ENCODE measurements at places on chromosomes 5 and 9. TPM values are rescaled to one million over a fixed set of nuclear protein-coding genes. Genes with fewer than 3 reads are reported as not detected.

Gene IFNK
- not detected for total RNA-seq

Gene KYAT1
- 17.9 TPM for total RNA-seq

Gene OR1J2
- total RNA-seq, result not detected

GRCh38 chr5:2439608-2440007 lies 311.9 kb downstream of the IRX2 start:
- no peak overlapping the region for H3K4me3 ChIP-seq
- H3K27me3 ChIP-seq, result peaks cover 54% of the 10 kb centered on the region
- DNase-seq, result no peak
- H3K27ac ChIP-seq, result no peak overlapping the region
- peaks cover 4% of the 10 kb centered on the region for H3K36me3 ChIP-seq

DNA sequence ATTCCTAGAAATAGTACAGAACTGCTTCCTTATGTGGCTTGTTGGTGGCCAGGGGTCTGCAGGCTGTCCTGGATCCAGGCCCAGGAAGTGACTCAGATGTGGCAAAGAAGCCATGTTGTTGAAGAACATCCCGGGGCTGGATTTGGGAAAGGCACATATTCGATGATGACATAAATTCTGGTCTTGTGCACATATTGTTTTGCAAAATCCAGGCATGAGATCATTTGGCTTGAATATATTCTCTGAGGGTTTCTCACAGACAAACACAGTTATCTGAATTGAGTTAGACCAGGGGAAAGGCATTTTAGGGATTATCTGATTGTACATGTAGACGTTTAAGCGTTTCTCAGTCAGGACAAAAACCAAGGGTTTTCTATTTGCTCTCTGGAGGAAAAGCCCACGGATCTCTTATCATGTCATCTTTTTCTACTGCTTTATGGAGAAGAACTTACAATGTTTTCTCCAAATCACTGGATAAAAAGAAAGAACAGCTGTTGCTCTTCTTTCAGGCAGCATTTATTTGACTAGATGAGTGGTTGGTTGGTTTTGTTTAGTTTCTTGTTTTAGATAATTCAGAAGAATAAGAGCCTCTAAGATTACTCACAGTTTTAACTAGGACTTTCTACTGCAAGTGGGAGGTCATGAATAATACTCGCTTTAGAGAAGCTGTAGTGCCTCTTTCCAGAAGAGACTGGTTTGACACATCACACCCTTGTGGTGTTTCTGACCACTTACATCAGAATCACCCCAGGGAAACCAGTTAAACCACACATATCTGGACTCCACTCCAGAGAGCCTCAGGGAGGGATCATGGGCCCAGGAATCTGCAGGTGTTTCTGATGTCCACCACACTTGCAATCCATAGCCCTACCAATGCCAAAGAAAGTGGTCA lies 29.5 kb upstream of the LHFPL2 start:
- no peaks in the 10 kb centered on the region for H3K4me1 ChIP-seq
- no peak for DNase-seq
- H3K27ac ChIP-seq, result no peak overlapping the region

Gene SET
- total RNA-seq, result 891 TPM

Gene TESK1
- 42.7 TPM for total RNA-seq

DNA sequence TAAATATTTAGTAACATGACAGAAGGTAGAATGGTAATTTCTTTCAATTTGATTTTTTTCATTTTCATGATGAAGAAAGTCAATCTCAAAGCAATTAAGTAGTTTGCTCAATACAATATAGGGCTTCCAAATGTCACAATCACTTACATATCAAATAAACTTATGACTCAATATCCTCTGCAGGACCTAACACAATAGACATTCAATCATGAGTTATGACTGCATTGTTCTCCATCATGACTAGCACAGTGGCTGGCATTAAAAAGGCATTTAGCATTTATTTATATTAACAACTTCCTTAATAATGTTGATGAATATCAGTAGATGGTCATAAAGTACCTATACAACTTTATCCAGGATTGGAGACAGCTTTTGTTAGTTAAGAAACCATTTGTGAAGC lies 1499.6 kb downstream of the EFNA5 start:
- no peak overlapping the region for H3K27ac ChIP-seq
- H3K36me3 ChIP-seq, result peaks cover 7% of the 10 kb centered on the region
- no peaks in the 10 kb centered on the region for H3K4me1 ChIP-seq
- H3K27me3 ChIP-seq, result no peaks in the 10 kb centered on the region
- no peak overlapping the region for H3K4me3 ChIP-seq

GRCh38 chr5:169921384-169921783 lies 58.9 kb downstream of the INSYN2B start:
- H3K4me1 ChIP-seq, result no peaks in the 10 kb centered on the region
- H3K27ac ChIP-seq, result no peak overlapping the region
- H3K4me3 ChIP-seq, result no peak overlapping the region
- no peaks in the 10 kb centered on the region for H3K36me3 ChIP-seq

DNA sequence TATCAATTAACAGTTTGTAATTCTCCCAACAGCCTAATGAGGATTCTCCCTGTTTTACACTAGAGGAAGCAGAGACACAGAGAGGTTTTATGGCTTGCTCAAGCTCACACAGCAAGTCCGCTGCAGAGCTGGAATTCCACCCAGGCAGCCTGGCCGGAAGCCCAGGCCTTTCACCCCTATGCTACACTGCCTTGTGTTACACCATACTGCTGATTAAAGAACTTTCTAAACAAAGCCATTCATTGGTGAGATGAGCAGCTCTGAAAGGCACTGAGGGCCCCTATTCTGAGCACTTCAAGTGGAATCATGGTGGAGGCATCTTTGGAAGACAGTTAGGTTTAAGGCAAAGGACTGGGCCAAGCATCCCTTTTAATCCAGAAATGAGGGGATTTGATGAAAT lies 14.7 kb upstream of the LARP1 start:
- DNase-seq, result no peak
- H3K4me1 ChIP-seq, result peaks cover 37% of the 10 kb centered on the region
- H3K27ac ChIP-seq, result no peak overlapping the region
- H3K27me3 ChIP-seq, result no peaks in the 10 kb centered on the region
- H3K36me3 ChIP-seq, result no peaks in the 10 kb centered on the region

GRCh38 chr5:178291969-178292825 lies 59.6 kb upstream of the PHYKPL start:
- peaks cover 50% of the 10 kb centered on the region for H3K4me1 ChIP-seq
- H3K27ac ChIP-seq, result peak overlapping the region; percentile 86
- no peak for DNase-seq
- no peak overlapping the region for H3K4me3 ChIP-seq
- H3K27me3 ChIP-seq, result peaks cover 3% of the 10 kb centered on the region

GRCh38 chr5:153813901-153814300 lies 224.8 kb downstream of the FAM114A2 start:
- H3K36me3 ChIP-seq, result no peaks in the 10 kb centered on the region
- no peaks in the 10 kb centered on the region for H3K4me1 ChIP-seq
- H3K4me3 ChIP-seq, result no peak overlapping the region
- no peak for DNase-seq
- no peaks in the 10 kb centered on the region for H3K27me3 ChIP-seq
- H3K27ac ChIP-seq, result no peak overlapping the region

- H3K4me3 ChIP-seq, result no peak overlapping the region
- DNase-seq, result no peak
- no peaks in the 10 kb centered on the region for H3K27me3 ChIP-seq
- H3K4me1 ChIP-seq, result no peaks in the 10 kb centered on the region
- H3K36me3 ChIP-seq, result peaks cover 7% of the 10 kb centered on the region
Measured at GRCh38 chr5:112883192-112883591, 22.1 kb downstream of the SRP19 start.

DNA sequence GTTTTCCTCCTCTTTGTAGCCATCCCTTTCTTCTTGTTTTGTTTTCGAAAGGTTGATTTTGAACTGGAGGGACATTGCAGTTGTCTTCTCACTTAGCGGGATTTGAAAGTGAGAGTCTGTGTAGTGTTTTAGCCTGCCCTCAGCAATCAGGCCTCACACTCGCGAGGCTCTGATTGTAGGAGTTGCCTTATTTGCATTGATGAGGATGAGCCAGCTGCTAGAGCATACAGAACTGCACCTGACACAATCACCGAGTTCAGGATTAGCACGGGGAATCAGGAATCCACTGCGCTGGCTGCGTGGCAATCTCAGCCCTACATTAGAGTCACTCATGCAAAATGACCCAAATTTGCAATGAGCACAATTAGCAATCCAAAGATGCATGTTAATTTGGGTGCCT lies 122.5 kb upstream of the TMEM161B start:
- no peaks in the 10 kb centered on the region for H3K36me3 ChIP-seq
- peak overlapping the region; percentile 10 for H3K27ac ChIP-seq
- no peak overlapping the region for H3K4me3 ChIP-seq
- no peak for DNase-seq
- peaks cover 78% of the 10 kb centered on the region for H3K4me1 ChIP-seq

Gene C9
- not detected for total RNA-seq

Gene SLC9A3
- 1.7 TPM for total RNA-seq

DNA sequence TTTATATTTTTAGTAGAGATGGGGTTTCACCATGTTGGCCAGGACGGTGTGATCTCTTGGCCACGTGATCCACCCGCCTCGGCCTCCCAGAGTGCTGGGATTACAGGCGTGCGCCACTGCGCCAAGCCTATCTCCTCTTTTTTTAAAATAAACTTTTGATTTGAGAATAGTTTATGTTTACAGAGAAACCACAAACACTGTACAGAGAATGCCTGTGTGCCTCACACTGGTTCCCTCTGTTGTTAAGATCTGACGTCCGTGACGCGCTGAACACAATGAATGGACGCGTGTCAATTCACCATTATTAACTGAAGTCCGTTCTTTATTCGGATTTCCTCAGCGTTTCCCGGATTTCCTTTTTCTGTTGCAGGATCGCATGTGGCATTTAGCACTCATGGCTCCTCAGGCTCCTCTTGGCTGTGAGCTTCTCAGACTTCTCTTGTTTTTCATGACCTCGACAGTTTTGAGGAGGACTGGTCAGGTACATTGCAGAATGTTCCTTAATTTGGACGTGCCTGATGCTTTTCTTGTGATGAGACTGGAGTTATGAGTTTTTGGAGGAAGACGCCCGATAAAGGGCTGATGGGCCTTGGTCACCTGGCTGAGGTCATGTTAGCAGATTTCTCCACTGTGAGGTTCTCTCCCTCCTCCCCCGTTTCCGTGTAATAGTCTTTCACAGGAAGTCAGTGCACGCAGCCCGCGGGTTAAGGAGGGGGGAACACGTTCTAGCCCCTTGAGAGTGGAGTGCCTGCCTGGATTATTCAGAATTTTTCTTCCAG lies 69.6 kb downstream of the ANKRD33B start:
- no peak overlapping the region for H3K27ac ChIP-seq
- DNase-seq, result no peak
- H3K36me3 ChIP-seq, result peaks cover 2% of the 10 kb centered on the region
- H3K4me3 ChIP-seq, result no peak overlapping the region

GRCh38 chr5:137714946-137715345 lies 20.9 kb downstream of the KLHL3 start:
- H3K36me3 ChIP-seq, result peaks cover 23% of the 10 kb centered on the region
- no peak for DNase-seq
- H3K27me3 ChIP-seq, result no peaks in the 10 kb centered on the region
- no peak overlapping the region for H3K27ac ChIP-seq

Gene BARX1
- total RNA-seq, result not detected

Gene SV2C
- total RNA-seq, result 0.66 TPM

- no peaks in the 10 kb centered on the region for H3K36me3 ChIP-seq
- no peak overlapping the region for H3K27ac ChIP-seq
- H3K4me3 ChIP-seq, result no peak overlapping the region
- H3K27me3 ChIP-seq, result no peaks in the 10 kb centered on the region
- no peak for DNase-seq
Measured at GRCh38 chr5:110105692-110106091, 416.0 kb downstream of the MAN2A1 start.

DNA sequence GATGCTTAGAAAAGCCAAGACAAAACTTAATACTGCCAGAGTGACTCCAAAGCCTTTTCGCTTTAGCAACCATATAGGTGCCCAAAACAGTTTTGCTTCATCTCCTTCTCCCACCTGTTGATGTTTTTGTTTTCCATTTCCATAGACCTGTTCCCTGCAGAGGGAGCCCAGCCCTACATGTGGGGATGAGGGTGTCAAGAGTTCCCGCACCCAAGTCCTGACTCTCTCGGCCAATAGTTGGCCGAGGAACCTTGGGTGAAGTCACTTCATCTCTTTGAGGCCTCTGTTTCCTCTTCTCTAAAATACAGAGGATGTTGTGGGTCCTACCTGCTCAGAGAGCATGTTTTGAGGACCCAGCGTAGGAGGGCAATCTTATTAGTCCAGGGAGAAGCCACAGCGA lies 38.5 kb upstream of the LCP2 start:
- DNase-seq, result no peak
- H3K36me3 ChIP-seq, result no peaks in the 10 kb centered on the region
- H3K27me3 ChIP-seq, result no peaks in the 10 kb centered on the region
- H3K27ac ChIP-seq, result no peak overlapping the region
- H3K4me1 ChIP-seq, result peaks cover 32% of the 10 kb centered on the region
- H3K4me3 ChIP-seq, result no peak overlapping the region

DNA sequence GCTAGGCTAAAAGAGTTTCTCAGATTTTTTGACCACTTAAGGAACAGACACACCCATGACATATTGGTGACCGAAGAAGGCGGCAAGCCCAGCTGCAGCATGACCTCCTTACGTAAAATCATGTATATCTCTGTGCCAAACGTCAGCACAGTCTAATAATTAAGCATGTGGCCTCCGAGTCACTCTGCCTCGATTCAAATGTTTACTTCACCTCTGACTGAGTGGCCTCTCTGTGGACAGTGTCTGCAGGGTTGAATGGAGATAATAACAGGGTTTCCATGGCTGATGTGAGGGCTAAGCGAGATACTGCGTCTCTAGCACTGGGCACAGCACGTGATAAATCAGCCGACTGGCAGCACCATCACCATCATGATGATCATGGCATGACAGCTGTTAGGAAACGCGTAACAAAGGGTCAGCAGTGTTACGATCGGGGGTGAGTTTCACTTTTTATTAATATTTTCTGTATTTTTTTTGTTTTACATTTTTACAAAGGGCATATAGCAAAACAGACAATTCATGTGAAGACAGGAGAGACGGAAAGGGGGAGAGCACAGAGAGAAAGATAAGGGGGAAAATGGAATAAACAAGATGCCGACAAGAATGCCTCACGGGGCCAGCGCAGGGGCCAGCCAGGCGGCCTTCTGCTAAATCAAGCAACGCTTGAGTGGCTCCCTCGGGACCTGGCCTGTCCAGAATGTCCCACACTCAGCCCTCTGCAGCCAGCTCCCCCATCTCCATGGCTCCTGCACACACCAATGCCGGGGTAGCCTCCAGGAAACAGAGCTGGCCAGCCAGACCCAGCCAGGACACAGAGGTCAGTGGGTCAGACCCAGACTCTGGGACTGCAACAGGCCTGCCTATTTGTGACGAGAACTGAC lies 60.3 kb downstream of the ADAMTS2 start:
- peaks cover 12% of the 10 kb centered on the region for H3K4me1 ChIP-seq
- no peak overlapping the region for H3K27ac ChIP-seq
- no peaks in the 10 kb centered on the region for H3K36me3 ChIP-seq
- DNase-seq, result no peak

GRCh38 chr9:93830606-93831005 lies 124.5 kb downstream of the BARX1 start:
- no peak overlapping the region for H3K4me3 ChIP-seq
- no peaks in the 10 kb centered on the region for H3K36me3 ChIP-seq
- no peaks in the 10 kb centered on the region for H3K4me1 ChIP-seq
- DNase-seq, result no peak

Gene PDLIM4
- 37.4 TPM for total RNA-seq

Gene ARL10
- total RNA-seq, result 37.2 TPM

GRCh38 chr9:109977521-109977920 lies 197.5 kb downstream of the PALM2AKAP2 start:
- no peak overlapping the region for H3K27ac ChIP-seq
- no peaks in the 10 kb centered on the region for H3K36me3 ChIP-seq
- H3K4me1 ChIP-seq, result peaks cover 4% of the 10 kb centered on the region

Gene TMEM161B
- total RNA-seq, result 16.9 TPM

All from neural crest cell (in vitro differentiated cells).